ENCODE measurements at places on chromosomes 4 and X. TPM values are rescaled to one million over a fixed set of nuclear protein-coding genes. Genes with fewer than 3 reads are reported as not detected.

Gene EPHA5
- total RNA-seq: 14.2 TPM

Gene BEND4
- total RNA-seq: not detected

Gene TREX2
- not detected for total RNA-seq

Gene NIPAL1
- 1.5 TPM for total RNA-seq

Gene ZNF185
- 0.62 TPM for total RNA-seq

Gene DUX4
- not detected for total RNA-seq

Gene NXF2B
- not detected for total RNA-seq

Gene EREG
- not detected for total RNA-seq

Gene C4orf50
- total RNA-seq: 0.02 TPM

Gene GLRA2
- not detected for total RNA-seq

DNA sequence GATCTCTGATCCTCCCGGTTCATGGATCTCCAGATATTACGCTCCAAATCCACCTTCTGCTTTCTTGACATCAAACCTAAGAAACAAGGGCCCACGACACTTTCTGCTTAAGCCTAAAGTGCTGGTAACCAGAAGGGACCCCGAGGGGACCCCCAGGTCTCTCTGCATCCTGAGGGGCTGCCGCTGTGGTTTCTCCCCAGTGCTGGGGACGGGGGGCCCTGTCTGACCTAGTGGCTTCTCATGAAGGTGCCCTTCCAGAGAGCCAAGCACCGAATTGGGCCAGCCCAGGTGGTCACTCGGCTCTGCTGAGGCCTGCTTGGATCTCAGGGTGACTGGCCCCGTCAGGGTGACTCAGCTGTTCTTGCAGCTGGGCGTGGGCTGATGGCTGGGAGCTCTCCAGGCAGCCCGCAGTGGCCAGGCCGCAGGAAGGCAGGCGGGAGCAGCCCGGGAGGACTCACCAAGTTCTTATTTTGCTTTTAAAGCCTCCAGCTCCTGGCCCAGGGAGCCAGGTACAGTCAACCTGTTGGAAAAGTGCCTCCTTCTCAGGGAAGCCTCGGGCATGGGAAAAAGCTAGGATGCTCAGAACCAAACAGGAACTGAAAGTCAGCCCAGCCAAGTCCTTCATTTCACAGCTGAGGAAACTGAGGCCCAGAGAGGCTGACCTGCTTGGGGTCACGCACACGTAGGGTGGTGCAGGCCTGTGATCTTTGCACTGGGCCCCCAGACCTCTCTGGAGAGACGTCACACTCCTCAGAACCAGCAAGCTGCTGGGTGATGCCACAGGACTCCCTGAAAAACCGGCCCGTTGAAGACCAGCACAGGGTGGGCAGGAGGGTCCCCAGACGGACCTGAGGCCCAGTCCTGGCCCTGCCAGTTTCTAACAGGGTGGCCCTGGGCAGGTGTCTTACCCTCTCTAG is 16.7 kb downstream of the BLOC1S4 start:
- DNase-seq: peak; percentile 91

DNA sequence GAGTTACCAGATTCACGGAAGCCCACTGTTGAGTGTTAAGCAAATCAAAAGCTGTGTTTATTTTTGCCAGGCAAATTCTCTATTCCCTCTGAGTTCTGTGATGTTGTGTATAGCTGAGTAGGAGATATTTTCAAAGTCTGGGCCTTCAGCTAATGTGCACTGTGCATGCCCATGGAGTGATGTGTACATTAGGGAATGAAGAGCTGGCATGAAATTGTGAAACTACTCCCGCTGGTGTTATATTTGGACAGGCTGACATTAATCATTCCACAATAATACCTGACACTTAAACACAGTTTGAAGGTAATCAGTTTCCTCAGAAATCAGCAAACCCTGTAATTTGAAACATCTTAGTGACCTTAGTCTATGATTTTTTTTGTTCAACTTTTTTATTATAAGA is 88.1 kb upstream of the MBNL3 start:
- DNase-seq: no peak

DNA sequence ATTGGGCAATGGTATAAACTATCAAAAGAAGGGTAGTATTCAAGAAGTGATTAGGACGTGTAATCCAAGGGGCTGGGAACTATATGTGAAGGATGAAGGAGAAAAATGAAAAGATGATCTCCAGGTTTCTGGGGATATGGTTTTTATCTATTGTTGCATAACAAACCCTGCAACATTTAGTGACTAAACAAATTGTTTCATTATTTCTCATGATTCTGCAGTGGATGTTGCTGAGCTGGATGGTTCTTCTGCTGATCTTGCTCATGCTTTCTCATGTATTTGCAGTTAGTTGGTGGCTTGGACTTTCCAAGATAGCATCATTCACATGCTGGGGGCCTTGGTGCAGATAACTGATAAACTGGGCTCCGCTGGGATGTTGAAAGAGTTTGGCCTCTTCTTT is 29.1 kb downstream of the PHOX2B start:
- no peak for DNase-seq

- no peak for DNase-seq
These were observed 110.7 kb downstream of the GNL3L start for GRCh38 chrX:54640736-54641135.

GRCh38 chr4:4425119-4425690 is 38.3 kb downstream of the NSG1 start:
- no peak for DNase-seq

DNA sequence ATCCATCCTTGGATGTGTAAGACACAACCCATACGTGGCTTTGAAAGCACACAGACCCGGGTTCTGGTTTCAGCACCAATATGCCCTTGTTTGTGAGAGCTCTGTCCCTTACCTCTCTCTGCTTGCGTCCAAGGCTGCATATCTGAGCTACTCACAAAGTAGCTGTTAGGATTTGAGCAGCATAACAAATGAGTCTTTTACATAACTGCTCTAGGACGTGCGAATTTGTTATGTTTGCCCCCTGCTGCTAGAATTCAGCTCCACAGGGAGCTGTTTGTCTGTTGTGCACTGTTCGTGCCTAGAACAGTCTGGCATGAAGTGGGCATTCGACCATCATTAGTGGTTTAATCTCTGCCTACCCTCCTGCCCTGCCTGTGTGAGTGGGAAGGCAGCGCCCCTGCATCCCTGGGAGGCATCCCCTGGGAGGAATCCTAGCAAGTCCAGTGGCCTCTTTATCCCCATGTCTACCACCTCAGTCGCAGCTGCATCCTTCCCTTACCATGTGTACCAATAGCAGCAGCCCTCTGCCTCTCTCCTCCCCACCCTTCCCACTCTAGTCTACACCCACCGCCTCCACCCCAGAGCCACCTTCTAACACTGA is 42.1 kb downstream of the SLC2A9 start:
- DNase-seq: no peak

- DNase-seq: no peak
These were observed 29.7 kb upstream of the FGF2 start for GRCh38 chr4:122796801-122797404.

DNA sequence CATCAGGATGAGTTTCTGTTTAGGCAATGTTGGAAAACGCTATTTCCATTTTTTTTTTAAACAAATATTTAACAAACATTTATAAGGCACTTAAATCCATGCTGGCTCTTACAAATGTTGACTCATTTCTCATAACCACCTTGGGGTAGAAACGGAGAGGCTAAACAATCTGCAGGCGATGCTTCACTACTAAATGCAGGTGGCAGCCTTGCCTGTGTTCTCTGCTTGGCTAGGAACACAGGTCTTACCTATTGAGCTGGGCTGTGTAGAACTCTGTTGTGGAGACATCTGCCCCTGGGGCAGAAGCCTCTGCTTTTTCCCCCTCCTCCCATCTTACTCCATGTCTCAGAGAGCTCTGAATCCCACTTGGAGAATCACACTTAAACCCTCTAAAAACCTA is 1.4 kb upstream of the CXCL1 start:
- DNase-seq: no peak

DNA sequence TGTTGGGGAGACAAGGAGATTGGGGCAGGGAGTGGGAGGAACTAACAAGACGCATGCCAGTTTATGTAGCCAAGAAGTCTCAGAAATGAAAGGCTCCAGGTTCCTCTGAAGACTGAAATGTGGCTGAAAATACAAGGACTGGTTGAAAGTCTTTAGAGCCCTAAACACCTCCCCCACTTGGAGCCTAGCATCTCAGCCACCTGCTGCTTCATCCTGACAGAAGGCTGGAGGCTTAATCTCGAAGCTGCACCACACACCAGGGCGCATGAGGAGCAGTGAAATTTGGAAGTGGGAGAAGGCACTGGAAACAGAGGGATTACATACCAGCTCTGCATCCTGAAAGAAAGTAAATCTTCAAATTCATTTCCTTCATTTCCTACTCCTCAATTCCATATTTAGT is 160.7 kb upstream of the FTHL17 start:
- DNase-seq: no peak

- no peak for DNase-seq
These were observed 291.3 kb downstream of the GUCY2F start for GRCh38 chrX:109190542-109190941.

DNA sequence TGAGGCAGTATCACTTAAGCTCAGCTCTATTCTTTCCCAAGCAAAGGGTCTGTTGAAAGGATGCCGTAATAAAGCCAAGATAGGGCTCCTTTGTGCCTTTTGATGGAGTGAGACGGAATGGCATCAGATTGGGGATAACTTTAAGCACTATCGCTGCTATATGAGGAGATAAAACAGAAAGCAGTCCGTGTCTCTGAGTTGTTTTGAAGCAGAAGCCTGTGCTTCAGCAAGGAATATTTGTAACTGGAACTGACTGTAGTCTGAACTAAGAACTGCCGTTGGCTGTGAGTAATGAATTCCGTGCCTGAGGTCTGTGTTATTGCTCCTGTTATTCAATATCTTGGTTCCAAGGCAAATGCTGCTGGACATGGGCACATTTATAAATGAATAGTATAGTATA is 297.4 kb downstream of the ANKRD50 start:
- DNase-seq: no peak

DNA sequence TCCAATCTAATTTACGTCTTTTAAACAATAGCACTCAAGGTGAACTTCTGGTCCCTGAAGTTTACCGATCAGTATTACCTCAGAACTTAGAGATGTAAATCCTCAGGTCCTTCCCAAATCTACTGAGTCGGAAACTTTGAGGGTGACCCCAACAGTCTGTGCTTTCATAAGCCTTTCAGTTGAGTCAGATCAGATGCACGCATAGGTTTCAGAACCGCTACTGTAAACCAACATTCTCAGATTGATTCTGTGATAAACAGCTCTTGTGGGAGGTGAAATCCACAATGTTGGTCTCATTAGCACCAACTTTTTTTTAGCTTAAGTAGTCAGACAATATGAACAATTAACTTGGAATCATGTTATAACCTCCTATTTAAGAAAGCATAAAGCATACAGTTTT is 86.0 kb downstream of the WWC2 start:
- DNase-seq: peak; percentile 47

GRCh38 chrX:135421932-135422809 is at the start of gene SMIM10L2A:
Gene SMIM10L2A (plus strand): TSS chrX:135421944. CDS start chrX:135422132, 188 bp downstream.
- DNase-seq: no peak

GRCh38 chrX:24306440-24306839 is 7.4 kb downstream of the SUPT20HL2 start:
- no peak for DNase-seq

GRCh38 chr4:186013419-186014186 is 55.4 kb upstream of the TLR3 start:
- DNase-seq: no peak

DNA sequence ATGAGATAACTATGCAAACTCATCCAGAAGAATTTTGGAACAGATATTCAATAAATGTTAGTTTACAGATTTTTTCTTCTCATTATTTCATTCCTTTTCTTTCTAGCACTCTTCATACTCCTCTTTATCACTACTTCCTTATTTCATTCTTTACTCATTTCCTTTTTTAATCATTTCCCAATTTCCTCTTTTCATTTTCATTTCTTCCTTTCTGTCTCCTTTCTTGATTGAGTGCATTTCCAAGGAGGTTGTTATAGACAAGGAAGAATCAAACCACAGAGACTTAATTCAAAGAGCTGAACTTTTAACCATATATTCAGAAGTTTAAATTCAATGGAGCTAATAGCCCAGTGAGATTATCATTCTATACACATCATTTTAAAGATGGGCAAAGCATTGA is 600.7 kb downstream of the ARAP2 start:
- no peak for DNase-seq

GRCh38 chr4:178808106-178808505 is 1365.9 kb upstream of the AGA start:
- DNase-seq: no peak

DNA sequence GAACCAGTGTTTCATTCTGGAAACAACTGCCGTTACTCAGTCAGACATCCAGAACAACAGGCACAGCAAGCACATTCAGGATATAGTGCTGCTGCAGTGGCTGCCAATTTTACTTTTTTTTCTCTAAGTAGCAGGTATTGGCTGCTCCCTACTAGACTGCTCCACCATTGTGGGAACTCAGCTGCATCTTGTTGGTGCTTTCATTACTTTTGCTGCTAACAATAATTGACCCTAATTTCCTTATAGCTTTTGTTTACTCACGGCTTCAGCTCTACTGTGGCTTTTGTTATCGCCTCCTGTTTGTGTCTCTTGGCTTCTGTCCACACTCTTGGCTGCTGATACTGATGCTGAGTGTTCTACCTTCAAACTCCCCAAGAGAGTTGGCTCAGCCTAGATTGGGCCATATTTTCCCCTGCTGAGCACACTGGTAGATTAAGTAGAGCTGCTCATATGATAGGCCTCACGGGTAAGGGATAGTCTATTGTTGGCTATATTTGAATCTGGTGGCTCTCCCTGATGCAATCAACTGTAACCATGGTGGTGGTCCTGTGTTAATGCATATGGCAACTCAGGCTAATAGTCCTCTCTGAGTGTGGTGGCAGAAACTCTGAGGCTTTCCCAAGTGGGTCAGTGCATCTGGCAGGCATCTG is 44.5 kb upstream of the IL2 start:
- peak; percentile 35 for DNase-seq

- no peak for DNase-seq
These were observed 575.7 kb downstream of the SPOCK3 start for GRCh38 chr4:166658585-166658984.

GRCh38 chrX:114615765-114616164 is 31.9 kb downstream of the HTR2C start:
- no peak for DNase-seq

DNA sequence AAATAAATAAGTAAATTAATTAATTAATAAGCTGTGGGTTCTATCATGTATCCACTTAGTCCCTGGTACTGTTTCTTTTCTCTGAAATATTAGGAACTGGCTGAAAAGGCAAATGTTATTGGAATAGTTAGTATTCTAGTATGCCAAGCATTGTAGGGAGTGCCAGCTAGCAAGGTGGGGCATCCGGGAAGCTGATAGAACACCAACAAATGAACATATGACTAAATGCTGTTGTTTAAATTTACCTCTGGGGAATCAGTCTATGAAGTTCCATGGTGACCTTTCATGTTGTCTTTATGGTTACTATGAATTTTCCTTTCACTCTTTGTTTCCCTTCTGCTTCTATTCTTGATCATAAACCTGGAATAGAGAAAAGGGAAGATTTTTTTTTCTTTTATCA is 32.7 kb downstream of the NUDT6 start:
- no peak for DNase-seq

DNA sequence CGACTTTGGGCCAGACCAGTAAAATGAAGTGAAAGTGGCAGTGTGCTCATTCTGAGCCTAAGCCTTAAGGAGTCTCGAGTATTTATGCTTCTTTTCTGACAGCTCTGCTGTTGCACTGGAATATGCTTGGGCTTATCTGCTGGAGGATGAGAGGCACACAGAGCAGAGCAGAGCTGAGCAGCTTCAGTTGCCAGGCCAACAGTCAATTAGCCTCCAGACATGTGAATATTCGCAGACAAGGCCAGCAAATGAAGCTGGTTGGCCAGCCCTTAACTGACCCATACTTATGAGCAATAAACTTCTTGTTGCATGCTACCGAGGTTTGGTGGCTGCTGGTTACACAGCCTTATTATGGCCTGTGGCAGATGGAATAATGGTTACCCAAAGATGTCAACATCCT is 203.0 kb upstream of the GEMIN8 start:
- no peak for DNase-seq
